T-cell (primary cell): ENCODE measurements at places on chromosomes 4 and X.

DNA sequence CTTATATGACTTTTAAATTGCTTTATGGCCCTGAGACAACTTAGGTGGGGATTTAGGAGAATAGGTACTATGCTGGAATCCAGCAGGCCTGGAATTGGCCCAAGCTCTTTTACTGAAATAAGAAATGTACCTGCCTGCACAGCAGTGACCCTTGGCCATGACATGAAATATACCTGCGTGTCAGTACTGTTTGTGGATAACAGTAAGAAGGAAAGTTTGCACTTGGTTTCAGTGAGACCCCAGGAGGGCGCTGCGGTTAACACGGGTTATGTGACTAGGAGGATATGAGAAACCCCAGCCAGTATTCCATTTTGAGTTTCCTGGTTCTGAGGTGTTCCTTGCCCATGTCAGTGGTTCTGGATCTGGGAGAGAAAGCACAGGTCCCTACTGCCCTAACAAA lies 5.3 kb downstream of the MTM1 start:
- DNase-seq: no peak

DNA sequence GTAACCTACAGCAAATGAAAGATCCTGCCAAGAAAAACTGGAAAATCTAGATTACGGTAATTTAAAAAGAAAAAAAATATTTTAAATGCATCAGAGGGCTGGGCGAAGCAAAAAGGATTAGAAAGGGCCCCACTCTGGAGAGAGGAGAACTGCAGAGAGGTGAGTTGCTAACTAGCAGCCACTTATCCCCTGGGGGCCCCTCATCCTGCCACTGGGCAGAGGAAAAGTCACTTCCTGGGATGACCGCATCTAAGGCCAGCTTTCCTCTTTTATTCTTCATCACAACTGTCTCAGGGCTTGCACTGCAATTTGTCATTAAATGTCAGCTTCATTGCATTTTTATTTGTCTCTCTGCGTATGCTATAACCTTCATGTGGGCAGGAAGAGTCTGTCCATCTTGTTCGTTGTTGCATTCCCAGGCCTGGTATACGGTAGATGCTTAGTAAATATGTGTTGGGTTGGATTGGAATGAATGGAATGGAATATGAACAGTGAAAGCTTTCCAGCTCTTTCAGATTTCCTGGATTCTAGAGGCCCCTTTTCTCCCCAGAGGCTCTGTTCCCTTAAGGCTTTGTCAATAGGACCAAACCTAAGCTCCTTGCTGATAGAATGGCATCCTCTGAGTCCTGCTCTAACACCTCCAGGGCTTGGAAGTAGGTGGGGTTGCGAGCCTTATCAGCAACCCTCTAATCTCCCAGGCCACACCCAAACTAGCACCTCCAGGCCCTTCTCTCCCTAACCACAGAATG lies 58.9 kb downstream of the TLR10 start:
- no peak for DNase-seq

GRCh38 chr4:186499467-186499866 lies 55.9 kb downstream of the MTNR1A start:
- DNase-seq: no peak

GRCh38 chr4:165555302-165555701 lies 176.5 kb downstream of the CPE start:
- DNase-seq: no peak

DNA sequence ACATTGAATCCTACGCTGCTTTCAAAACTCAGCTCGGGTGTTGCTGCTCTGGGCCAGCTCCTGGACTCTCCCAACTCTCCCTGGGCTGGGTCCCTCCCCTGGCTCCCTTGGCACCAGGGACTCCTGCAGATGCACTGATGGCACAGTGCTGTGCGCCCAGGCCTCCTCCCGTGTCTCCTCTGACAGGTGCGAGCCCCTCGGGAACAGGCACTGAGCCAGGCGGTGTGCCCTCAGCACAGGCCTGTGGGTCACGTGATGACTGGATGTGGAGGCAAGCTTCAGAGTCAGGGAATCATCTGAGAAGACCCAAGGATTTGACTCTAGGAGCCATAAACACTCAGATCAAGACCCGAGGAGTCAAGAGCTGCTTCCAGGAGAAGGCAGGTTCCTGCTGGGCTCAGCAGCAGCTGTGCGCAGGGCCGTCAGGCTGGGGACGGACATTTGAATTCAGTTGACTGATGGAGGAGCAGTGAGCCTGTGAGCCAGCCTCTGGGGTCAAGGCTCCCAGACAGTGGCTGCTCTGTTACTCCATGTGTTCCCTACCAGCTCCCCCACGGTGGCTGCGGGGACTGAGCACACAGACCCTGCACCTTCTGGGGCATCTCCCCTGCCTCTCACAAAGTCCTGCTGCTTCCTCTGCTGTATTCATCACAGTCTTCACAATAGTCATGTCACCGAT lies 33.0 kb downstream of the NAT8L start:
- DNase-seq: no peak

DNA sequence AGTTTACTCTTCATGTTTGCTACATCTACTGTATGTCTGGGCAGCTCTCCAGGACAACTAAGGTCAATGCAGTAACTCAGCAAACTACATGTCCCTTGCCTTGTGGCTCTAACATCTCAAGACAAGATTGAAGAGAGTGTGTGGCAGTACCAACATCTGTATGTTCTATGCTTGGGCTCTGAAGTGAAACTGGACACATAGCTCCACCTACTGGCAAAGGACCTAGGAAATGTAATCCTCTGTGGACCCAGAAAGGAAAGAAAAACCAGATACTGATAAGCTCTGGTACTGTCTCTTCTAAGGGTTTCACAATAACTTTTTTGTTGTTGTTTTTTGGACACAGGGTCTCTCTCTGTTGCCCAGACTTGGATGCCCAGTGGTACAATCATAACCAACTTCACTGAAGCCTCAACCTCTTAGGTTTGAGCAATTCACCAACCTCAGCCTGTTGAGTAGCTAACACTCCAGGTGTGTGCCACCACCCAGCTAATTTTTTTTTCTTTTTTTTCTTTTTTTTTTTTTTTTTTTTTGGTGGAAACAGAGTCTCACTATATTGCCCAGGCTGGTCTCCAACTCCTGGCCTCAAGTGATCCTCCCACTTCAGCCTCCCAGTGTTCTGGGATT lies 64.1 kb downstream of the QDPR start:
- DNase-seq: peak; percentile 38

- no peak for DNase-seq
Measured at GRCh38 chr4:118931786-118932185, 43.1 kb downstream of the SYNPO2 start.

GRCh38 chrX:134891652-134892051 lies 99.1 kb upstream of the SMIM10 start:
- DNase-seq: no peak

DNA sequence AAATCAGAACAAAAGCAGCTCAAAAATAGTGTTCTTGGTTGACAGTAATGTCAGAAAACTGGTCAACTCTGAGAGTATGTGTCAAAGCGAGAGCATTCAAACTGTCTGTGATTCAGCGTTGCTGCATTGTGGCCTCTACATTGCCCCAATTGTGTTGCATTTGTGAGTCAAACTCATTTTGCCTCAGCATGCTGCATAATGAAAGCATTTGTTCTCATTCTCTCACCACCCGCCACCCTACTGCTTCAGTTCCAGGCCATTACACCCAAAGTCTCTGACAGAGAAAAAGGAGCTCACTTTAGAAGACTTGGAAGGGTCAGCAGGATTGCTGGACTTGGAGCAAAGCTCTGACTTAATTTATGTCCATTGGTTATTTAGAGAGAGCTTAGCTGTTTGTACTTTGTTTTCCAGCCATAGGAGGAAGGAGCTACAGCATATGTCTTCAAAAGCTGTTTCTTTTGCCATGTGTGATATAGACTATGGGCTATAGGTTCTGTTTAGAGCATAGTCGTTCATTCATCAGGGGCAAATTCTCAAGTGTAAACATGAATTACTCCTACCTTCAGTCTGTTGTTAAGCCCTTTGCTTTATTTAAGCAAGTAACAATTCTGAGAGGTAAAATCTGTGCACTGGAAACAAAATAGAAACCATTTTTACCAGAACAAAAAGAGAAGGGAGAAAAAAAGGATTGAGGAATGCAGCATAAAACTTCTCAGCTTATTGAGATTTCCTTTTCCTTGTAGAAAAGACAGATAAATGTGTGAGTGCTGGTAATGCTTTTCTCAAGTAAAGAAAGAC lies 153.4 kb upstream of the ANK2 start:
- no peak for DNase-seq

DNA sequence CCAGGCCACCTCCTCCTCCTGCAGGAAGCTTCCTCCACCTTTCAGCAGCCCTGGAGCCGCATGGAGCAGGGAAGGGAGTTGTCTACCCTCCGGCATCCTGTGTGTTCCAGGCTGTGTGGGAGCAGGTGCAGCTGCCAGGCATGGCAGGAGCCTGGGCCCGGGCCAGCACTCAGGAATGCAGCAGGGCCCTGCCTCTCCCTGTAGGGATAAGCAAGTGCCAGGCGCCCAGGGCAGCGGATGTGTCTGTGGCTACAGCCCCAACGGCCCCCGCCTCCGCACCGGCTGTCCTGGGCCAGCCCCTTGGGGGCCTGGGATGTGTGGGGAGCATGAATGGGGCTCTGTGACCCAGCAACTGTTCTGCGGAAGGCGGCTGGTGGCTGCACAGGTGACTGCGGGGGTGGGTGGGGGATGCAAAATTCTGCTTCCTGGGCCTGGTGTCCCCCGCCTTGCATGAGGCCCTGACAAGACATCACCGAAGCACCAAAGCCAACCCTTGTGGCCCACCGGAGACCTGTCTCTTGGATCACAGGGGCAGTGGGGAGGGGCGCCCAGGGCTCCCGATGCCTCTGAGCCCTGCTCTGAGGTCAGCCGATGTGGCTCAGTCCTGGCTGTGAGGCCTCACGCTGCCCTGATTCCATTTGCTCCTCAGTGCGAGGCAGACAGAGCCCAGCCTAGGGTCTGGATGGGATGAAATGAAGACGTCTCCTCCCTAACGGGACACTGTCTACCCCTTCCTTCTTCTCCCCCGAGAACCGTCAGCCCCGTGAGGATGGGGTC lies 1.4 kb upstream of the DOK7 start:
- DNase-seq: no peak

GRCh38 chrX:117982694-117983392 lies 133.8 kb downstream of the KLHL13 start:
- DNase-seq: no peak

- DNase-seq: peak; percentile 47
Measured at GRCh38 chr4:177441061-177441802, 1.0 kb downstream of the AGA start.

- no peak for DNase-seq
Measured at GRCh38 chr4:86307432-86307831, 52.4 kb downstream of the MAPK10 start.

- no peak for DNase-seq
Measured at GRCh38 chrX:23840674-23841073, 57.7 kb downstream of the SAT1 start.

DNA sequence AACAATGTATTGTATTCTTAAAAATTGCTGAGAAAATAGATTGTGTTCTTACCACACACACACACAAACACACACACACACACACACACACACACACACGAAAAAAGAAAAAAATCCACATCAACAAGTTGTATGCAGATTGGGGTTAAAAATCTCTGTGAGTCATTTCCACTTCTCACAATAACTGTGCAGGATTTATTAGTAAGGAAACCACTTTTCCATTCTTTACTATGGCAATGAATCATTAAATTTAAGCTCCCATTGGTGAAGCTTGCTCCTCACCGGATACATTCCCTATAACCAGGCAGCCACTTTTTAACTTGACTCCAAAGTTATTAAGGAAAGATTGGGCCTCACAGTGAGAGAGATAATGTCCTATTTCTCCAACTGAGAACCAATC lies 19.7 kb upstream of the MAGEE1 start:
- DNase-seq: no peak

DNA sequence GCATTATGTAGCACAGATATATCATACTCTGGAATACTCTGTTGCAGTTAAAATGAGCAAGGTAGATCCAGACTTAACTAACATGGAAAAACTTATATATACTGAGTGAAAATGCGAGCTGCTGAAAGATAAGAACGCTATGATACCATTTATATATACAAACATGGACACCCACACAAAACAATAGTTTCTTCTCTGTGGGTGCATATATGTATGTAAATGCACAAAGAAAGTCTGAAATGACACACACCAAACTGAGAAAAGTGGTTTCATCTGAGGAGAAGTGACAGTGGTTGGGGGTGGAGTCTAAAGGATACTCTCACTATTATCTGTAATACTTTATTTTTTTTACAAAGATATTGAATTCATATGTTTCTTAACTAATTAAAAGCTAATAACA lies 12.2 kb upstream of the FGF2 start:
- DNase-seq: no peak

DNA sequence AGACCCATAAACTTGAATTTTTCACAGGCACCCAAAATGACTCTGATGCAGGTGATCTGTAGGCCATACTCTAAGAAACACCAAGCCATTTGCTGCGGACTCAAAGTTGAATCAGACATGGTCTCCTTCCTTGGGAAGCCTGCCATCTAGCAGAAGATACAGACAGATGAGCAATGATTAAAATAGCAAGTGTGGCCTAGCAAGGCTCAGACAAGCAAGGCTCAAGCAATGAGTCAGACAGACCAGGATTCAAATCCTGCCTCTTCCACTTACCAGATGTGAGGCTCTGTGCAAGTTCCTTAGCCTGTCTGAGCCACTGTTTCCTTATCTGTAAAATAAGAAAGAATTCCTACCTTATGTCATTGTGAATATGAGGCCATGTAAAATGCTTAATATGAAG lies 2.3 kb downstream of the CCDC149 start:
- DNase-seq: no peak

GRCh38 chr4:121712001-121712651 lies 15.3 kb upstream of the ANXA5 start:
- no peak for DNase-seq

GRCh38 chr4:76753814-76754213 lies 144.1 kb downstream of the SOWAHB start:
- DNase-seq: no peak
